NCI-H1105 treated with DMSO at 0.1 percent for 48 hours (cell line): ENCODE measurements at places on chromosomes 2 and 18.
A peak's percentile ranks its signal among the peaks of the same experiment; 100 is the strongest.

DNA sequence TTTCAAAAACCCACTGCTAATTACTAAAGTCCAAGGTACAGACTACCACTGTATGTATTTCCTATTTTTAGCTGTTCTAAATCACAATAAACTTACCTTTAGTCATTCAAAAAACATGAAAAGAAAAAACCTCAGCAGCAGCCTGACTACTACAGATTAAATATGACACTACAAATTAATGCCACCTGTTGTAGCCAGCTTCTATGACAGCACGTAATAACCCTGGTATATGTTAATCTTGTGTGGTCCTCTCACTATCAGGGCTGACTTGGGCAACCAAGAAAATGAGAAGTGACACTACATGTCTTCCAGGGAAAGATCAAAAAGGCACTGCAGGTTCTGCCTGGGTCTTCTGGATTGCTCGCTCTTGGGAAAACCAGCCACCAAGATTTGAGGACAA is 90.6 kb upstream of the FAM124B start:
- no peak for DNase-seq

- DNase-seq = no peak
Measured at GRCh38 chr18:22434973-22435608, 17.4 kb upstream of the CTAGE1 start.

DNA sequence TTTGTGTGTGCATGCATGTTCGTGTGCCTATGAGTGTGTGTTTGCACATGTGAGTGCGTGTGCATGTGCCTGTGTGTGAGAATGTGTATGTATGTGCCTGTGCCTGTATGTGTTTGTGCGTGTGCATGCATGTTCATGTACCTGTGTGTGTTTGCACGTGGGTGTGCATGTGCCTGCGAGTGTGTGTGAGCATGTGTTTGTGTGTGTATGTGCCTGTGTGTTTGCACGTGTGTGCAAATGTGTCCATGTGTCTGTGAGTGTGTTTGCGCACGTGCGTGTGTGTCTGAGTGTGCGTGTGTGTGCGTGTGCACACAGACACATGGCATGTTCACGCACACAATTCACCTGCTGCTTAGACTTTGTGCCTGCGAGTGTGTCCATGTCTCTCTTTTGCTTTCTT is 853.5 kb upstream of the SALL3 start:
- DNase-seq = no peak

DNA sequence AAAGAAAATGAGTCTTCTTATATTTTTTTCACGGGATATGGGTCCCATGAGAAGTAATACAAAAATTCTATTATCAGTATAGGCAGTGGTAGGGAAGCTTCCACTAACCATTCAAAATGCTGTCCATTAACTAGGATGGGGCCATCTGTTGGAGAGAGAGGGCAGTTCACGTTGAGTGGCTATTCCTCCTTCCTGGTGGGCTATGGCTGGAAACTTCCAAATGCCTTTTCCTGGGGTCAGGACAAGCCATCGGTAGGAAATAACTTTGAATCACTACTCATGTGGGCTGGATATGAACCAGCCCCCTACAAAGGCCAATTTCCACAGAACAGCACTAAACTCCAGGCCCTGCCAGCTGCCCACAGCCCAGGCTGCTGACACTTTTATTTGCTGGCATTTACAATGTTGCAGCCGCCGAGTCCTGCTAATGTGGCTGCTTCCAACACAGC is 156.1 kb upstream of the HNRNPA3 start:
- no peak for DNase-seq

DNA sequence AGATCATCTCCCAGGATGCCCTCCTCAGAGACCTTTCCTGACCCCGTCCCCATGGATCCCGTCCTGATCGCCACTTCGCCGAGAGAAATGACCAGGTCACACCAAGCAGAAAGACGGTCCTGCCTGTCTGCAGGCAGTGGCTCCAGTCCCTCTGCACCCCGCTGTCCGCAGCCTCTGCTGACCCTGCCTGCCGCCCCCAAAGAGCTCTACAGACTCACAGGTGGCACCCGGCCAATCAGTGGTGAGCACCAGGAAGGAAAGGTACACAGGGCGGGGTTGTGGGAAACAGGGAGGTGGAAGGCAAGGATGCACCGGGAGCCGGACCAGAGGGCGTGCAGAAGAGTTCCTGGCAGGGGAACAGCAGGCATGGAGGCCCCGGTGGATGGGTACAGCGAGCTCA is 94.8 kb downstream of the NDUFA10 start:
- DNase-seq = no peak

GRCh38 chr2:168550670-168551069 is 94.6 kb downstream of the CERS6 start:
- no peak for DNase-seq

DNA sequence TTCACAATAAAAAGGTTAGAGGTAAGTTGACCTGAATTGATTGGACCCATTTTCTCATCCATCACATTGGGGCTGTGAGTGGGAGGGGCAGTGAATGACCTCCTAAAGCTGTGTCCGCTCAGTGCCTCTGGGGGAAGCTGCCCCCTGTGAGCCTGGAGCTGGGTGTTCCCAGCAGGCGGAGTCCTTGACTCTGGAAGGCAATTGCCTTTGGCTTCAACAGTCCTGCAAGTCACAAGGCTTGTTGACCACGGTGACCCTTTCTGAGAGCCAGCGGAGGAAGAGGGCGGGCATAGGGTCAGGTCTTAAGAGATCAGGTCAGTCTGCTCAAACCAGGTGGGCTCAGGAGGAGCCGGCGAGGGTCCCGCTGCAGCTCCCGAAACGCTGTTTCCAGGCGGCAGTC is 1.1 kb upstream of the CIDEA start:
- DNase-seq = no peak

DNA sequence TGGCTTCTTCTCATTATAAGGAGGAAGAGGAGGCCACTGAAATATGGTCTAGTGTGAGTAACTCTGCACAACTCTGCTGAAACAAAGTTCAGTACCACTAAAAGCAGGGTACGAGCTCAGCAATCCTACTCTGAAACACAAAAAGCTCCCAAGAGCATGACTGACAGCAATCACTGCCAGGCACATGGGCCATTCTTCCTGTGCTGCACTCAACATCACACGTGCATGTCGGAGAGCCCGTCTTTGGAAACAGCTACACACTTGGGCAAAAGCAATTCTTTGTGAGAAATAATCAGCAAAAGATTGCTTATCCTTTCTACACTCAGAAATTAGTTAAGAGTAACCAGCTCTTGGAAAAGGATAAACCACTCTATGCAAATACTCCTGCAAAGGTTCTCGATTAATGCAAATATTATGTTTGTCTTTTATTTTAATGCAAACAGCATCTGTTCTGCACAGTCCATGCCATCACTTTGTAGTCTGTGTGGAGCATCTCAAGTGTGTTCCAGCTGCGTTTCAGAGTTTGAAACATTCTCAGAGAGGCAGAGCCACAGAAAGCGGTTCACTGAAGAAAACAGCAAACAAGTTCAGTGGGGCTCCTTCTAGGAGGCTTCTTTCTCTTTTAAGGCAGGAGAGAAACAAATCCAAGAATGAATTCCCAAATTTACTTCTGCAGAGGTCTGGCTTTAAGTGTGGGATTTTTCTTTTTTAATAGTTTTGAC is 145.0 kb downstream of the HDAC4 start:
- DNase-seq = no peak

DNA sequence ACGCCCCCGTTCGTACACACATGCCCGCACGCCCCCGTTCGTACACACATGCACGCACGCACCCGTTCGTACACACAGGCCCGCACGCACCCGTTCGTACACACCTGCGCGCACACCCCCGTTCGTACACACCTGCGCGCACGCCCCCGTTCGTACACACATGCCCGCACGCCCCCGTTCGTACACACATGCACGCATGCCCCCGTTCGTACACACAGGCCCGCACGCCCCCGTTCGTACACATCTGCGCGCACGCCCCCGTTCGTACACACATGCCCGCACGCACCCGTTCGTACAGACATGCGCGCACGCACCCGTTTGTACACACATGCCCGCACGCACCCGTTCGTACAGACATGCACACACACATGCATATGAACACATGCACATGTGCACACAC is 45.7 kb downstream of the SPP2 start:
- DNase-seq = no peak

DNA sequence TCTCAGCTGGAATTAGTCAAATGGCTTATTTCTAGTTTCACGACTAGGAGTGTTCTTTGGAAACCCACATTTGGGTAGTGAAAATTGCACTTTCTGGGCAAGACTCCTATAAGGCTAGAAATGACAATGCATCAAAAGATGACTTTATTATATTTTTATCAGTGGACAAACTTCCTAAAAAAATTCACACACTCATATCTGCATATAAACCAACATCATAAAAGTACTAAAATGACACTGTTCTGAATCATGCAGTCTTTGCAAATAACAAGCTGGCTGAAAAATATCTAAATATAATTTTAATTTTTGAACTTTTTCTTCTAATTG is 17.6 kb downstream of the MXD1 start:
- no peak for DNase-seq

DNA sequence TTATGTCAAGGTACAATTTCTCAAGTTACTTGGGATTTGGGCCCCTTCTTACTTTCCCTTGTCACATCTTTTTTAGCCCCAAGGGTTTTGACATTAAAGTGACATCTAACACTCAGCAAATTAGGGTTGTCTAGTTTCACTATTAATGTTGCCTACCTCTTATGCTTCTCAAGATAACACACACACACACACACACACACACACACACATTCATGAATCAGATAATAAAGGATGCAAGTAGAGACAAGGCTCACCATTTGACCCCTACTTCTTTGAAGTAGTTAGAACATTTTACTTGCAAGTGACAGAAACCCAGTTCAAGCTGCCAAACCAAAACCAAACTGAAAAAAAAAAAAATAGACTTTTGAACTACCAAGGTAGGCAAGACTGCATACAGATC is 138.8 kb downstream of the TRIB2 start:
- DNase-seq = no peak

GRCh38 chr2:222611684-222612083 is 44.2 kb downstream of the FARSB start:
- no peak for DNase-seq

- DNase-seq = no peak
Measured at GRCh38 chr2:20487392-20488174, 40.7 kb downstream of the RHOB start.

- peak; percentile 27 for DNase-seq
Measured at GRCh38 chr18:26405190-26405801, 143.1 kb downstream of the KCTD1 start.

DNA sequence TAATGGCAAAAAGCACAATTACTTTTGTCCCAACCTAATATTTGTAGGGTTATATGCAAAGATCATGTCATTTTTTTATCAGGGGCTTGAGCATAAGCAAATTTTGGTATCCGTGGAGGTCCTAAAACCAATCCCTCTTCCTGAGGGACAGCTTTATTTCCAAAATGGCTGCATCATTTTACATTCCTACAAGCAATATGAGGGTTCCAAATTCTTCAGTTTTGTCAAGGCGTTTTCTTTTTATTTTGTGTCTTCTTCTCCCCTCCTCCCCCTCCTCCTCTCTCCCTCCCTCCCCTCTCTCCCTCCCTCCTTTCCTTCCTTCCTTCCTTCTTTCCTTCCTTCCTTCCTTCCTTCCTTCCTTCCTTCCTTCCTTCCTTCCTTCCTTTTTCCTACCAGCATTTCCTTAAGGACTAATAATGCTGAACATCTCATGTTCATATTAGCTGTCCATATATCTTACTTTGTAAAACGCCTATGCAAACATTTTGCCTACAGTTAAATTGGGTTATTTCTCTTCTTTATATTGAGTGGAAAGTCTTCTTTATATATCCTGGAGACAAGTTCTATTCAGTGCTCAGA is 881.8 kb downstream of the DCDC2C start:
- no peak for DNase-seq

- no peak for DNase-seq
Measured at GRCh38 chr2:10035633-10036032, 7.7 kb upstream of the KLF11 start.

GRCh38 chr18:21958707-21959450 is 210.5 kb upstream of the GATA6 start:
- DNase-seq = no peak

DNA sequence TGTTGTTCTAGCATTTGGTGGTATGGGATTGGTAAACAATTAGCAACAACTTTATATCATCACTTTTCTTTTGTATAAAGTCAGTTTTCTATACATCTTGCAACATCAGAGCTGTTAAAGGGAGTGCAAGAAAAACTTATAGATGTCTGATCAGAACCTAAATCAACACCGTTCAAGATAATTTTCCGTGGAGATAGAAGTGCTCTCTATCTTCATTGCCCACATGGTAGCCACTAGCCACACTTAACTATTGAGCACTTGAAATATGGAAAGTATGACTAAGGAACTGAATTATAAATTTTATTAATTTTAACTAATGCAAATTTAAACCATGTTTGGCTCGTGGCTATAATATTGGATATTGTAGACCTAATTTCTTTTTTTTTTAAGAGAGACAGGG is 5.2 kb downstream of the TTC27 start:
- no peak for DNase-seq

GRCh38 chr2:38723173-38723572 is 28.0 kb downstream of the SRSF7 start:
- DNase-seq = no peak

DNA sequence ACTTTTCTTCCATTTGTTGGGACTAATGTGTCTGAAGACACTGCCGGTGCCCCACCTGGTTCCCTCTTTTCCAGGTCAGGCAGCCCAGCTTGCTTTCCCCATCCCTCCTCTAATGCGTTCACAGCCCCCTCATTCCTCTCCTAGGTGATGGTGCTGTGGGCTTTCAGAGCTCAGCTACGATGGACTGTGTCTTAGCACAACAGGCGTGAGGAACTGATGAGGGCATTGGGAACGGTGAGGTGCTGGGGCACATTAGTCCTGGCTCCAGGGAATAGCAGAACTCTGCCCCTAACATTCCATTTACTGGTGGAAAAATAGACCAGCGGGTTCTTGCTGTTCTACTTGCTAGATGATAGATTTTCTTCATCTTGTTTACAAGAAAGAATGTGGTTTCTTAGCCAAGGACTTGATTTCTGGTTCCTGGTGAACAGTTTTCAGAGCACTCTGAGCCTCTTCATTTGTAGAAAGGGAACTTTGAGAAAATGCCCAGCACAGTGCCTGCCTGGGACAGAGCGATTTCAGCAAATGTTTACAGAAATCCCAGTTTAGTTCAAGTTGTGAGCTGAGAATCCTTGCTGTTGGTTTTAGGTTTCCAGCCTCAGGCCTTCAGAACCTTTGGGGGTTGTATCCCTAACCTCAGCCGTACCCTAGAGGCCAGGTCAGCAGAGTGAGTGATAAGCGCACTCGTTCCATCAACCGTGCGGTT is 42.5 kb downstream of the LDLRAD4 start:
- no peak for DNase-seq
